IPS DF 6.9 (cell line): ENCODE measurements at places on chromosomes 11 and 22.

- no peak overlapping the region for H3K27ac ChIP-seq
- H3K4me3 ChIP-seq = no peak overlapping the region
- H3K4me1 ChIP-seq = no peaks in the 10 kb centered on the region
- no peaks in the 10 kb centered on the region for H3K36me3 ChIP-seq
Measured at GRCh38 chr11:35539781-35540281, 14.4 kb upstream of the PAMR1 start.

DNA sequence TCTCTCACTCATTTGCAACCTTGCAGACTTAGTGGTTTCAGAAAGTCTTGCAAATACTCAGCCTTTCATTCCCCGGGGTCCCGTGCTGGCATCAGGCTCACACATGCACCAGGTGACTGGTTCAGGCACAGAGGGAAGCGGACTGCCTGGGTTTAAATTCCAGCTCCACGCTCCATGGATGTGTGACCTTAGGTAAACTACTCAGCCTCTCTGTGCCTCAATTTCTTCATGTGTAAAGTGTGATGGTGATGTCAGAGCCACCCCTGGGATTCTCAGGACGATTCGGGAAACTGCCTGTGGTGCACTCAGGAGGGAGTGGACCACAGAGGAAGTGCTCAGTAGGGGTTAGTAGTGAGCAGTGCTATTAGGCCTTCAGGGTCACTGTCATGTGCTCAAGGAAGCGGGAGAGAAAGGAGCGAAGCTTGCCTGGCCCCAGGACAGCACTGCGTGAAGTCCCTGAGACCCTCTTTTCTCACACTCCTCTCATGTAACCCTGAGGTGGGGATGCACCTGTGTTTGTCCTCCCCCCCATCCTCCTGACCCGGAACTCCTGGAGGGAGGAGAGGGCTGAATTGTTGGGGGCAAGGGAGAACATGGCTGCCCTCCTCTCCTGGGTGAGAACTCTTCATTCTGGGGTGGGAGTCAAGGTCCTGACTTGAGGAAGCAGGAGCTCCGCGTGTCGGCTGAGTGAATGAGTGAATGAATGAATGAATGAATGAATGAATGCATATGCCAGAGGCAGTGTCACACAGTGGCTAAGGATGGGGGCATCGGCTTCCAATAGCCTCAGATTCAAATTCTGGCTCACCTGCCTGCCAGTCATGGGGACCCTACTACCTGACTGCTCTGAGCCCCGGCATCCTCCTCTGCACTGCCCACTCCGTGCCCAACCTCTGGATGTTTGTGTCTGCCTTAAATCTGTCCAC lies 14.4 kb upstream of the UPK3A start:
- peaks cover 2% of the 10 kb centered on the region; the same call in 1 of the 2 replicates for H3K4me1 ChIP-seq
- H3K4me3 ChIP-seq = no peak overlapping the region

DNA sequence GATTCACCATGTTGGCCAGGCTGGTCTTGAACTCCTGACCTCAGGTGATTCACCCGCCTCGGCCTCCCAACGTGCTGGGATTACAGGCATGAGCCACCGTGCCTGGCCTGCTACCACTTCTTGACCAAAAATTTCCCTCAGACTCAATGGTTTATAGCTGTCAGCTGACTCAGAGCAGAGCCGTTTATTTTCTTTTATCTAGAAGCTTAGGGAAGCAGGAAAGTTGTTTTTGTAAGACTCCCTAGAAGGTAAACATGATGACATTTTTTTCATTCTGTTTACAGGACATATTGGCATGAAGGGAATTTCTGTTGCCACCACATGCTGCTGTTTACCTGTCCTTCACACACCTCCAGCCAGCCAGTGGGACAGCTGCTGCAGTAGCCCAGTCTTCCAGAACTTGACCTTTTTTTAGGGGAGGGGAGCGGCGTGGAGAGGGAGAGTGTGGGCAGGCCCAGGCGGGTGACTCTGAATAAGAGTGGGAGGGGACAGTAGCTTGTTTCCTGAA lies 56.1 kb upstream of the PTPRJ start:
- H3K27ac ChIP-seq = no peak overlapping the region
- no peaks in the 10 kb centered on the region for H3K4me1 ChIP-seq
- no peaks in the 10 kb centered on the region for H3K36me3 ChIP-seq
- no peak for DNase-seq
- H3K4me3 ChIP-seq = no peak overlapping the region

GRCh38 chr11:43558146-43558545 lies 122.4 kb upstream of the HSD17B12 start:
- no peaks in the 10 kb centered on the region for H3K36me3 ChIP-seq
- DNase-seq = no peak
- no peak overlapping the region for H3K27ac ChIP-seq
- H3K4me3 ChIP-seq = no peak overlapping the region
- H3K27me3 ChIP-seq = no peaks in the 10 kb centered on the region; the same call in 1 of the 2 replicates
- H3K4me1 ChIP-seq = peaks cover 9% of the 10 kb centered on the region

DNA sequence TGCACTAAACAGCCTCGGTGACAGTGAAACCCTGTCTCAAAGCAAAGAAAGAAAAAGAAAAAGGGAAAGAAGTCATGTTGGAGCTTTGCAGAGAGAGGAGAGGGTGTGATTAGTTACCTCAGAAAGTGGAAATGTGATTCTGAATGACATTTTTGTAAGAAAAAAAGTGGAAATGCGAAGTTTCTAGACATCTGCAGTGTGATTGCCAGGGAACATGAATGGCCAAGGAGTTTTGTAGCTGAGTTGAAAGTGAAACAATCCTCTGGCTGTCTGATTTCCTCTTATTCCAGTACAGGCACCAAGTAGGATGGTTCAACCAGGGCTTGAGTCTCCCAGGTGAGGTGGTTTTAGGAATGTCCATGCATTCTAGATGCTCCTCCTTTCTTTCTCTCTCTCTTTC lies 17.8 kb upstream of the SYVN1 start:
- H3K36me3 ChIP-seq = no peaks in the 10 kb centered on the region
- DNase-seq = no peak
- H3K27ac ChIP-seq = no peak overlapping the region
- H3K4me1 ChIP-seq = peaks cover 2% of the 10 kb centered on the region; the same call in 1 of the 2 replicates
- no peak overlapping the region for H3K4me3 ChIP-seq

- 0 out of 2 replicates have a peak, but pooled peaks cover 2% of the 10 kb centered on the region for H3K27me3 ChIP-seq
- no peaks in the 10 kb centered on the region for H3K36me3 ChIP-seq
- no peak overlapping the region for H3K27ac ChIP-seq
Measured at GRCh38 chr11:2792381-2793250, 92.8 kb upstream of the KCNQ1OT1 start.

- DNase-seq = no peak
- H3K27ac ChIP-seq = no peak overlapping the region
- no peaks in the 10 kb centered on the region for H3K27me3 ChIP-seq
- H3K4me3 ChIP-seq = no peak overlapping the region
- H3K4me1 ChIP-seq = no peaks in the 10 kb centered on the region; the same call in 1 of the 2 replicates
Measured at GRCh38 chr11:74460481-74461154, 6.7 kb downstream of the KCNE3 start.

GRCh38 chr11:73969991-73970800 lies 12.4 kb downstream of the UCP2 start:
- no peak for DNase-seq
- no peaks in the 10 kb centered on the region for H3K27me3 ChIP-seq
- H3K27ac ChIP-seq = no peak overlapping the region
- H3K4me1 ChIP-seq = peaks cover 2% of the 10 kb centered on the region; the same call in 1 of the 2 replicates
- peaks cover 8% of the 10 kb centered on the region for H3K36me3 ChIP-seq

DNA sequence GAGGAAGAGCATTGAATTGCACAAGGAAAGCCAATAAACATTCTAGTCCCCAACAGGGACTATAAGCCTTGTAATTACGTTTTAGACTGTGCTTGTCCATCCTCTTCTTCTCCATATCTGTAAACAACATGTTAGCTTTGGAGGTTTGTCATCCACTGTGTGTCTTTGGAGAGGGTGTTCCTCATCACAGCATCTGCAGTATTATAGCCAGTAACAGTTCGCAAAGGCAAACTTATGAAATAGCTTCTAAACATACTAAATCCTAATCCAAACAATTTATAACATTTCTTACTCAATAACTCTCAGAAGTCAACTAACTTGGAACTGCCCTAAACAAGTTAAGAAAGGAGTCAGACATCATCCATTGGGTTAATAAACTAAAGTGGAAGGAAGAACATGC lies 10.3 kb upstream of the BDNF start:
- H3K27me3 ChIP-seq = no peaks in the 10 kb centered on the region
- no peak overlapping the region for H3K27ac ChIP-seq
- DNase-seq = no peak
- H3K36me3 ChIP-seq = no peaks in the 10 kb centered on the region
- H3K4me1 ChIP-seq = no peaks in the 10 kb centered on the region
- no peak overlapping the region for H3K4me3 ChIP-seq

GRCh38 chr11:19602891-19603290 lies 109.7 kb upstream of the NAV2 start:
- DNase-seq = no peak
- H3K27me3 ChIP-seq = no peaks in the 10 kb centered on the region
- no peaks in the 10 kb centered on the region for H3K36me3 ChIP-seq
- peaks cover 2% of the 10 kb centered on the region; the same call in 1 of the 2 replicates for H3K4me1 ChIP-seq

GRCh38 chr22:41344189-41344788 lies 37.5 kb upstream of the TEF start:
- H3K27ac ChIP-seq = no peak overlapping the region
- no peaks in the 10 kb centered on the region for H3K4me1 ChIP-seq
- H3K4me3 ChIP-seq = no peak overlapping the region
- no peaks in the 10 kb centered on the region for H3K27me3 ChIP-seq

DNA sequence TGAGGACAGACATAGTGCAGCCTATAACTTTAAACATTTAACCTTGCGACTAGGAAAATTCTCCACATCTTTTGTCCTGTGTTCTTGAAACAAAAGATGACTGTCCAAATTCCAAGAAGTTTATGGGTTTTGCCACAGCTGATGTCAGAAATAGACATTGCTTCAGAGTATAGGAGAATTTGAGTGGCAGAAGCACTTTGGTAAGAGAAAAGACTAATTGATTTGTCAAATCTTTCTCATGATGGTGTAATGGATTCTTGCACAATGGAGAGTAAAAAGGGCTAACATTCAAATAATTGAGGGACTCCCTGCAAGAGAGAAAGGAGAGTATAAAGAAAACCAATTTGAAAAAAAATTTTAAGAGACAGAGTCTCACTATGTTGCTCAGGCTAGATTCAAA lies 25.3 kb downstream of the C11orf58 start:
- DNase-seq = no peak
- no peak overlapping the region for H3K27ac ChIP-seq
- no peaks in the 10 kb centered on the region for H3K27me3 ChIP-seq

DNA sequence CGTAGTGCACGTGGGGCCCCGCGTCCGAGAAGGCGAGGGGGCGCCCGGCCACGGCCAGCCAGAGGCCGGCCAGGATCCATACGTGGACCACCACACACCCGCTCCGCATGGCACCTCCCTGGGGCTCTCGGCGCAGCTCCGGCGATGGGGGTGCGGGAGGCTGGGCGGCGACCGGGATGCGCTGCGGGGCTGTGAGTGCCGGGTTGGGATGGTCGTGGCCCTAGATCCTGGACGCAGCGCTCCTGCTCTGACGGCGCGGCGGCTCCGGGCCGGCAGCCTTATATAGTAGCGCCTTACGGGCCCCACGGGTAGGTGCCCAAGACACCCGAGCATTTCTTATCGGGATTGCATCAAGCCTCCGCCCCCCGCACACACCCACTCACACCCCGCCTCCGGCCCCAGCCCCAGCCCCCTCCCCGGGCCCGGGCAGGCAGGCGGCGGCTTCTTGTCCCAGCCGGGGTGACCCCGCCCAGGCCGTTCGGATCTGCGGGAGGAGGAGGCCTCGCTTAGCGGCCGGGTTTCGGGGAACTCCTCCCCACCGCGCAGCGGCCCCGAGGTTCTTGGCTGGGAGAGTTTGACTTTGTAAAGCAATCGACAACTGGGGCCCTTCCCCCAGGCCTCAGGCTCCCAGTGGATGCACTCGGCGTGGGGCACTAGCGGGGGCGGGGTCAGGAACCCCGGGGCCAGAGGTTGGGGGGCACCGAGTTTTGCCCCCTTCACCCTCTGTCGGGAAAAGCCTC lies at the start of gene FGF19:
TSS of gene FGF19 (minus strand) at position 255 of the 740 bp plus-strand sequence. CDS start at position 109, 146 bp downstream.
- peaks cover 6% of the 10 kb centered on the region for H3K36me3 ChIP-seq
- no peak for DNase-seq
- peak within 1 kb of the TSS; percentile 47 for H3K4me3 ChIP-seq
- H3K27ac ChIP-seq = no peak within 1 kb of the TSS
- H3K27me3 ChIP-seq = no peaks in the 10 kb centered on the region

DNA sequence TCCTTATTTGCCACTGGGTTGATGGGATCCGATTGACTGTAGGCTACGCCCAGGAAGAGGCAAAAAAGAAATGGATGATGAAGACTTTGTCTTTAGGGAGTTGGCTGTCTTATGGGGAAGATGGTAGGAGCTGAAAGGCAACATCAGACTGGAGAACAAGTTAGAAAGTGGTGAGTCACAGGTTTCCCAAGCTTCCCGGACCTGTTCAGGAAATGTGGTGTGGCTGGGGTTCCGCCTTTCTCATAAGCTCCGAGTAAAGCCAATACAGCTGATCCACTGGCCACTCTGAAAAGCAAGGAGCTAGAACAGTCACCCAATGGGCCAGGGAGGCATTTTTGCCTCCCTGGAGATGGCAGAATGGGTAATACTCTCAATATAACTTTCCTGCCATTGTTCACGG lies 194.5 kb downstream of the SNX19 start:
- no peaks in the 10 kb centered on the region for H3K27me3 ChIP-seq
- no peak overlapping the region for H3K4me3 ChIP-seq
- no peaks in the 10 kb centered on the region for H3K4me1 ChIP-seq
- H3K36me3 ChIP-seq = no peaks in the 10 kb centered on the region
- H3K27ac ChIP-seq = no peak overlapping the region

GRCh38 chr11:73356979-73357860 lies 19.0 kb upstream of the RELT start:
- DNase-seq = no peak
- H3K4me3 ChIP-seq = no peak overlapping the region
- H3K27ac ChIP-seq = no peak overlapping the region
- H3K4me1 ChIP-seq = no peaks in the 10 kb centered on the region
- no peaks in the 10 kb centered on the region for H3K36me3 ChIP-seq
- H3K27me3 ChIP-seq = no peaks in the 10 kb centered on the region

GRCh38 chr11:12111549-12112520 lies 1.4 kb downstream of the MICAL2 start:
- peaks cover 2% of the 10 kb centered on the region; the same call in 1 of the 2 replicates for H3K4me1 ChIP-seq
- H3K36me3 ChIP-seq = no peaks in the 10 kb centered on the region
- peaks cover 7% of the 10 kb centered on the region; the same call in 1 of the 2 replicates for H3K27me3 ChIP-seq
- H3K27ac ChIP-seq = no peak overlapping the region

DNA sequence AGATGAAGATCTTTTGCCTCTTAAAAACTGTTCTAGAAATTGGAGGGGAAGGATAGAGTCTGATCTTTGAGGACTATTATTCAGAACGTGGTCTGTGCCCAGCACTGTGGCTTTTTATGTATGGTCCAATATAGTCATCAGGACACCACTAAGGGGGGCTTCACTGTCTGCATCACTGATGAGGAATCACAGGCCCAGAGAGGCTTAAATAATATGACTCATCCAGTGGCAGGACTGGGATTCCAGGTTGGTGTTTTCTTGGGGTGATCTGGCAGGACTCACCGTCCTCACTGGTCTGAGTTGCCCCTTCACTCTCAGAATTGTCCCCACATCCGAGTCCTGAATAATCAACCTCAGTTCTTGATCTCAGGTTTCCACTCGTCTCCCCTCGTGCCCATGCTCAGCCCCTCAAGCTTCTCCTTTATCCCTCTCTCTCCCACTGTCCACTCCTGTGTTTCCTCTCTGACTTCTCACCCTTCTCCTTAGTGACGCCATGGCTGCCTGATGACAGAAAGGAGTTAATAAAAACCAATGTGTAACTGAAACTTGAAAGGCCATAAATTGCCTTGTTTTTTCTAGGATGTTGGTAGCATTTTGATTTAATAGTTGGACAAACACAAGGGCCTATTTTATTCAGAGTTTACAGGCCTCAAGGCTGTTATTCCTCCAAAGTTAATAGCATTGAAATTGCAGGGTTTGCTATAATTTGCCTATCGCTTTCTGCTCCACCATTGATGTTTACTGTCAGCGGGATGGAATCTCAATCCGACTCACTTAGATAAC lies 95.7 kb upstream of the NNMT start:
- no peaks in the 10 kb centered on the region for H3K27me3 ChIP-seq
- DNase-seq = no peak
- no peaks in the 10 kb centered on the region for H3K36me3 ChIP-seq
